ENCODE measurements at places on chromosomes 4 and X. TPM values are rescaled to one million over a fixed set of nuclear protein-coding genes. Genes with fewer than 3 reads are reported as not detected.
A peak's percentile ranks its signal among the peaks of the same experiment; 100 is the strongest.

DNA sequence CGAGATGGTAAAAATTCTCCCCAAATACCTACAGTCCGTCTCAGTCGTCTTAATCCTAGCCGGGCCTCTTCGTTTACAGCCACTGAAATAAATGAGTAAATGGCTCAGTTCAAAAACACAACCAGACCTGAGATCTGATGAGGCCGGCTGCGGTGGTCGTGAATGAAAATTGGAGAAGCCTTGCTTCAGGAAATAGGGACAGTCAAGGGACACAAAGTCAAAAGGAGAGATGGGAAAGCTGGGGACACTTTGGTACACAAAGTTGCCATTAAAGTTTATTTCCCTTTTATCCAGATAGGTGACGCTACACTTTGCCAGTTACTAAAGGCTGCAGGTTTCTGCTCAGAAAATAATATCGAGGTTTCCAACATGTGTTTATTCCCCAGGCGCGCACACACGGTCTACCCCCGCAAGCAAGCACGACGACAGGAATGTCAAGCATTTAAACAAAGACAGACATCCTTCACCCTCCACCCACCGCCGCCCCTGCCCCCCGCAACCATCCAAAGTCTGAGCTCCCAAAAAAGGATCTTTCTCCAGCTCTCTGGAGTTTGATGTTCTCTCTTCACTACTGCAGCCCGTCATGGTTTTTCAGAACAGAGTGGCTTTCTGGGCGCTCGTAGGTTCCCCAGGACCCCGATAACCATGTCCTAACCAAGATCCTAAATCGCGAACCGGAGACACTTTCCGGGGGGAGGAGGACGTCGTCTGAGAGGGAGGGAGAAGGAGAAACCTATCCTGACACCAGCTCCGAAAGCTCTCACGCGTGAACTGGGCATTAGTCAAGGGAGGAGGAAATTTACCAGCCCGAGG, 1.3 kb upstream of the PCDH7 start:
- DNase-seq: no peak

DNA sequence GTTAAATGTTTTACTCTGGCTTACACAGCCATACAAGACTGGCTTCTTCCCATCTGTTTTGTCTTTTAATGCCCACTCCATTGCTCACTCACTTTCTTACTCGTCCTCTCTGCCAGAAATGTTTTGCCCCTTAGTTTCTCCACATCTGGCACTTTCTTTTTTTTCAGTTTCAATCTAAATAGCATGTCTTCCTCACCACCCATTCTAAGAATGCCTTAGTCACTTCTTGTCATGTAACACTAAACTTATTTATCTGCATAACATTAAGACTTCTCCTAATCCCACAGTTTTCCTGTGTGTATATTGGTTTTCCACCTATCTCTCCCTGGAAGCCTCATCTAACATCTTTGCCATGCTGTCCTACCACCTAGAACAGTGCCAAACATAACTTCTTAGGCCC, 119.3 kb downstream of the ADAMTS3 start:
- peak; percentile 67 for DNase-seq

GRCh38 chrX:148620023-148620422, 119.6 kb downstream of the AFF2 start:
- DNase-seq: peak; percentile 10

- DNase-seq: no peak
Measured at GRCh38 chr4:14716691-14717090, 285.6 kb upstream of the CPEB2 start.

GRCh38 chr4:98688411-98689290, 30.2 kb upstream of the TSPAN5 start:
- DNase-seq: peak; percentile 96

GRCh38 chr4:3387154-3387942, 54.4 kb upstream of the HGFAC start:
- DNase-seq: no peak

DNA sequence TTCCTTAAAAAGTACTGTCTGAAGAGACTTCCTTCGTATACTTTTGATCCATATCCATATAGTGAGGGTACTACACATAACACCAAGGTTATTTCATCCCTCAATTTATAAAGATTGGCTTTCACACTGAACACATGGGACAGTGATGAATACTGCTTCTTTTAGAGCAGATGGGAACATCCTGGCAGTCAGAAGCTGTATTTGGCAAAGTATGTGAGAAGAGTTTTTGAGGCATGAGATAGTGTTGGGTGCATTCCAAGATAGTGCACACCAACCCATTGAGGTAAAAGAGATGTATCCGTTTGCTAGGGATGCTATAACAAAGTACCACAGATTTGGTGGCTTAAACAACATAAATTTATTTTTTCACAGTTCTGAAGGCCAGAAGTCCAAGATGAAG, 141.1 kb downstream of the MOSPD2 start:
- DNase-seq: no peak

DNA sequence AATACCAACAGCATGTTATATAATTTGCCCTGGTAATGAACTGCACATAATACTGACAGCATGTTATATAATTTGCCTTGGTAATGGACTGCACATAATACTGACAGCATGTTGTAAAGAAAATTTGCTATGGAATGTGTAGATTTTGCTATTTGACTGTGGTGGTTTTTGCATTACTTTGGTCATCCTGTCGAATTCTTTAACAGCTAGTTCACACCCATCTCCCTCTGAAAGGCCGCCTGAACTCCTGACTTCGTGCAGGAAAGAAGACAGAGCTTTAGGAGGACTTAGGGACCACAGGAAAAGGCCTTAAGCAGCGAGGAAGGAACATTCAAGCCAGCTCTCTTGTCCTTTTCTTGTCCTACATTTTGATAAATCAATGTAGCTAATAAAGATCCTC, 45.2 kb upstream of the DCLK2 start:
- no peak for DNase-seq

GRCh38 chr4:129362691-129363274, 266.8 kb downstream of the C4orf33 start:
- peak; percentile 57 for DNase-seq

- no peak for DNase-seq
Measured at GRCh38 chr4:21181716-21182115, 481.5 kb downstream of the PACRGL start.

- DNase-seq: peak; percentile 80
Measured at GRCh38 chr4:78569306-78569821, 17.8 kb downstream of the ANXA3 start.

PLXNA3 gene
- 3.4 TPM for total RNA-seq

BDH2 gene
- total RNA-seq: 23.4 TPM

ZXDB gene
- total RNA-seq: 5.1 TPM

SCD5 gene
- 33.2 TPM for total RNA-seq

OTOP1 gene
- total RNA-seq: not detected

Measured in HT1080 (cell line).